Activated CD4-positive, alpha-beta T cell treated with anti-CD3 and anti-CD28 coated beads, Interleukin-2, amount 50 U/mL, for 16 hours (primary cell): ENCODE measurements at places on chromosomes 13 and 19.

DNA sequence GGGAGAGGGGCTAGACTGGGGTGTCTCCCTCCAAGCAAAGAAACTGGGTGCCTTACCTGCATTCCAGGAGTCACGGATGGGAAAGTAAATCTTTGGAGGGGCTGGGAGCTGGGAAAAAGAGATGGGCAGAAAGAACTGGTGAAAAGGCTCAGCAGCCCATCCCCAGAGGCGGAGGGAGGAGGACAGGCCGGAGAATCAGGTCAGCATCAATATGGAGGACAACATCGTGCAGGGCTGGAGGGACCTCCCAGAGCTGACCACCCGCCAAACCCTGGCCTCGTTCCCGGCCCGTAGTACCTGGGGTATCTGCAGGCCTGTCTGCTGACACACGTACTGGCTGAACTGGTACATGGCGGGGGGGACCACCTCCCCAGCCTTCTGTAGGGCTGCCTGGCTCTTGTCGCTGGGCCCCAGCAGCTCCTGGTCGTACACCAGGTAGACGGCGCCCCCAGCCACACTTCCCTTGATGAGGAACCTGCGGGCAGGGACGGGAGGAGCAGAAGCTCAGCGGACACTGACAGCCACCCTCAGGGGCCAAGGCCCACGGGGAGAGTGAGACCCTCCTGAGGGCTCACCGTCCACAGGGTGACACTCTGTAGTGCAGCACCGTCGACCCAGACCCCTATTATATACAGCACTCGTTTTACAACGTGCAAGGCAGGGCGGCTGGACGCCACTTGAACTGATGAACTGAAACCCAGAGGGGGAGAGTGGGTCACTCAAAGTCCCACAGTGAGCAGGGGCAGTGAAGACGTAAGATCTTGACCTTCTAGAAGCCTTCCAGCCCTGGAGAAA is 830 bp downstream of the MICOS13 start:
- no peak for DNase-seq

DNA sequence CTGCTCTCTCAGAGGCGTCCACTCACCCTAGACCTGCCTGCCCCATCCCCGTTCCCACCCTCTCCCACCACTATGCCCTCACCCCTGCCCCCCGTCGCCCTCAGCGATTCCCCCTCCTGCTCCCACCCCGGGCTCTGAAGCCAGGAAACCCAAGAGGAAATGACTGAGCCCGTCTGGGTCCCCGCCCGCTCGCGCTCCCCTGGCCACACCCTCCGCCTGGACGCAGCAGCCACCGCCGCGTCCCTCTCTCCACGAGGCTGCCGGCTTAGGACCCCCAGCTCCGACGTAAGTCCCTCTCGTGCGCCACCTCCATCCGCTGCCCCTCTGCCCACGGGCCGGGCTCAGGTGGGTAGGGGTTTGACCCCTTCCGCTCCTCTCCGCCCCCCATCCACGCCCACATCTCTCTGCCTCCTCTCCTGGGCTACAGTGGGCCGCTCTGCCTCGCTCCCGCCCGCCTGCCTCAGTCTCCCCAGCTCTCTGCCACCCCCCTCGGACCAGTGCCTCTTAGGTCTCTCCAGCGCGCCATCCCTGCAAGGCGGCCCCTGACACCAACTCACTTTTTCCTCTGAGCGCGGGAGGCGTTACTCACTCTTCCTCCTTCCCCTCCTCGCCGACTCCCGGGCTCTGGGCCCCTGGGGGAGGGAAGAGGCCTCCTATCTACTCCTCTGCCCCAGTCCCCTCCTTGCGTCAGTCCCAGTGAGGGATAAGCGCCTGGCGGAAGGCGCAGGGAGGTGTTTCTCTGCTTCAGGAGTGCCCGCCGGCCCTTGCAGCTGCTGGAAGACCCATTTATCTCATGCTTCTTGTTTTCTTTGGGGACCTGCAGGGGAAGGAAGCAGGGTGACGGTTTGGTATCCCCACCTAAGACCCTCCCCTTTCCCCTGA is at the start of gene FXYD5:
Gene FXYD5 (plus strand): TSS at position 211 of the 882 bp plus-strand sequence. CDS start 816 bp downstream, outside the sequence.
- peak; percentile 76 for DNase-seq

DNA sequence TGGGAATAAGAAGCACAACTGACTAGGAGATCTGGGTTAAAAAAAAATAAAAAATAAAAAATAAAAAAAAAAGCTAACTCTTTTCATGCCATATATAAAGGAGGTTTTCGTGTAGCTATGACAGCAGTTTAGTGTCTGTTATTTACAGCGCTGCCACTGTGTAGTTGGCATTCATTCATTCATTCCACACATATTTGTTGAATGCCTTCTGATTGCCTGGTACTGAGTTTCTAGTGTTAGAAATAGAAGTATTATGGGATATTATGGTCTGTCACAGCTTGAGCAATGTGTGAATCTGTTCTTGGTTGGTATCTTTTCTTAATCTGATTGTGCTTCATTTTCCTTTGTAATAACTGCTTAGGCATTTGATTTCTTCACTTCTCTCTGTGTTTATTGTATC is 237.4 kb downstream of the NBEA start:
- no peak for DNase-seq

DNA sequence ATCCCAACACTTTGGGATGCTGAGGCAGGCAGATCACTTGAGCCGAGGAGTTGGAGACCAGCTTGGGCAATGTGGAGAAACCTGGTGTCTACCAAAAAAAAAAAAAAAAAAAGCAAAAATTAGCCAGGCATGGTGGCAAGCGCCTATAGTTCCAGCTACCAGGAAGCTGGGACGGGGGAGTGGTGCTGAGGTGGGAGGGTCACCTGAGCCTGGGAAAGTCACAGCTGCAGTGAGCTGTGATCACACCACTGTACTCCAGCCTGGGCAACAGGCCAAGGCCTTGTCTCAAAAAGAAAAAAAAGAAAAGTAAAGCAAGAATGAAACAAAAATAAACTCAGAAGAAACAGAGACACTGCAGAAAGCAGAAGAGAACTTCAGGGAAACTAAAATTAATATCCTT is 31.6 kb downstream of the MTRF1 start:
- DNase-seq = no peak

GRCh38 chr19:49071860-49072547 is 495 bp downstream of the KCNA7 start:
- no peak for DNase-seq

- DNase-seq = no peak
These were observed 12.8 kb downstream of the C3 start for GRCh38 chr19:6707658-6708018.

DNA sequence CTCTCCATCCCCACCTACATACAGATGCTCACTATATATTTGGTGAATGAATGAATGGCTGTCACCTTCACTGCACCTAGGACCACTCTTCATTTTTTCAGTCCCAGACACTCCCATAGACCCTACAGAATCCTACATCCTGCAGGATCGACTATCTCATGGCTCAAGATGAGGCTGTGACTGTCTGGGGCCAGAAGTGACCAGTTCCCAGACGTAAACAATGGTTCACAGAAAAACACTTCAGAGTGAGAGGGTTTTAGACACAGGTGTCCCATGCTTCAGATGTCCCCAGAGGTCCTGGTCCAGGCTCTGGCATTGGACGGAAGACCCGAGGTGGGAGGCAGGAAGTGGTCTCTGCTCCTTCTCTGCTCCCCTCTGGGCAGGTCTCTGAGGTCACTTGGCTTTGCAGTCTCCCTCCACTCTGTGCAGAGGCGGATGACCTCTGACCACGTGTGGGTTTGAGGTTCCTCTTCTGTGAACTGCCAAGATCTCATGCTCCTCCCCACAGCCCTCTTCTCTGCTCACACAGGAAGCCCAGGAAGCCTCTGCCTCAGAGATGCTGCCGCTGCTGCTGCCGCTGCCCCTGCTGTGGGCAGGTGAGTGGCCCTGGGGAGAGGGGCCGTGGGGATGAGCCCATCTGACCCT is 24.9 kb downstream of the SIGLEC7 start:
- peak; percentile 51 for DNase-seq

- DNase-seq = peak; percentile 63
These were observed at the start of gene GRIN3B for GRCh38 chr19:1000095-1000494. Gene GRIN3B (plus strand): TSS chr19:1000419. CDS start chr19:1000438, 19 bp downstream.

DNA sequence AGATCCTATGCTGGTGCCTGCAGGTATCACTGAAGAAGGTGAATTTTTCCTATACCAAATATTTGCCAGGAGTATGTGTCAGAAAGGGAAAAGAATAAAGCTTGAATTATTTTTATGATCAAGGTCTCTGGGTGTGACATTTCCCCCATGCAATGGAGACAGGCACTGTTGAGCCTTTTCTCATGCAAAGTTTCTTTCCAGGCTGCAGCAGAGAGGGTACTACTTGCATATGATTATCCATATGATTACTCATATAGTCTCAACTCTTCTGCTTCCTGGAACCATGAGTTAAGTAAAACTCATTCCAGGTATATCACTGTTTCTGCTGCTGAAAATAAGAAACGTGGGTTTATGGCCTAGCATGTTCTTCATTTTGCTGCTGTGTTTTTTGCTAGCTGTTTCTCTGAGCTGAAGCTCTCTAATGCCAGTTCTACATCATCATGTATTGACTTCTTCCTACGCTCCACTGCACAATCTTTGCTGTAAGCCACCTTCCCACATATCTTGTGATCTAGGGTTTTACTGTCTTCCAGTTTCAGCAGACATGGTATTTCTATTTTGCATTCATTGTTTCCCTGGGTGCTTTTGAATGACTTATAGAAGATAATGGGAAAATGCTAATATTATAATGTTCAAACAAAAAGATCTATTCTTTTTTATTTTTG is 278.7 kb upstream of the GPC6 start:
- no peak for DNase-seq

DNA sequence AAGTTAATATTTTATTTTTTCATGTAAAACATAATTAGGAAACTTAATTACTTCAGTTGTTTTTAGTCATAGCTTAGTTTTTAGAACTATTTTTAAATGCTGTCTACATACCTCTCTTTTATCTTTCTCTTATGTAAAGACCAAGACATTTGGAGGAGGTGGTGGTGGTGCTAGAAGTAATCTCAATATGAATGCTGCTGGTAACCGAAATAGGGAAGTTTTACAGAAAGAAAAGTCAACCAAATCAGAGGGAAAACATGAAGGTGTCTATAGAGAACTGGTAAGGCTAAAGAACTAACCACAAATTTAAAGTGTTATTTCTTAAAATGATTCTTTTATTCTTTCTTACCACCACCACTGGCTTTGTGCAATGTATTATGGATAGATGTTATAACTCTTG is 97.3 kb downstream of the TDRD3 start:
- no peak for DNase-seq

DNA sequence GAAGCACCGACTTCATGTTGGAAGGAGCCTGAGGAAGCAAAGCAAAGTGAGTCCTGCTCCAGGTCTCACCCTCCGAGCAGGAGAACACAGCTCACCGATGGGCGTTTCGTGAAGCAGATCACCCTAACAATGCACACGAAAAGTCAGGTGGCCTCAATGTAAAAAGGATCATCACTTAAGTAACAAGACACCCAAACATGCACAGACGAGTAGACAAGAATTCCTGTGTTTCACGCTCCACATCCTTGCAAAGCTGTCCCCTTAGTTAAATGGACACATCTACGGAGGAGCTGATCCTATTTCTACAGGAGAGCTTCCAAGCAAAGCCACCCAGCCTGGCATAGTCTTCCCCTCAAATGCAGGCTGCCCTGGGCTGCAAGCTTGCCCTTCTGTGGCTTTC is 66.2 kb downstream of the SLC15A1 start:
- DNase-seq = no peak

GRCh38 chr13:20869540-20869939 is 33.0 kb downstream of the XPO4 start:
- DNase-seq = no peak

GRCh38 chr19:29681422-29682235 is 16.4 kb downstream of the PLEKHF1 start:
- DNase-seq = no peak

GRCh38 chr13:109274188-109274821 is 512.1 kb downstream of the IRS2 start:
- DNase-seq = no peak

GRCh38 chr19:51282335-51282734 is 29.1 kb upstream of the IGLON5 start:
- DNase-seq = no peak

DNA sequence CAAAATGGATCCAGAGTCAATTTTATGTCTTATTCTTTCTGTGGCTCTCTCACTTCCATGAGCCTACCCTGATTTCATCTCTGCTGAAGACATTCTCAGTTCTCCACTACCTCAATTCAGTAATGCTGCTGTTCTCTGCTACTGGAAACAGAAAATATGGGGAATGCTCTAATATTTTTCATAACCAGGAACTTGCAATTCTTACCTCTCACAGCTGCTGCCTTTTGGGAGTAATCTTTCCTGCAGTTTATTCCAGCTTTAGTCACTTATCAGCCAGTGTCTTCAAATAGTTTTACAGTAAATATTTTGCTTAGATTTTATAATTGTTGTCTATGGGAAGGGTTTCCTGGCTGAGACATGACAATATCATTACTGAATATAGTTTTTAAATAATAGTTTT is 145.1 kb upstream of the UFM1 start:
- DNase-seq = no peak

- no peak for DNase-seq
These were observed 153.6 kb downstream of the KCTD15 start for GRCh38 chr19:33950091-33950750.

- no peak for DNase-seq
These were observed 647.1 kb upstream of the SLITRK6 start for GRCh38 chr13:86446311-86446710.

- no peak for DNase-seq
These were observed 16.2 kb downstream of the TLE6 start for GRCh38 chr19:2993579-2993978.

DNA sequence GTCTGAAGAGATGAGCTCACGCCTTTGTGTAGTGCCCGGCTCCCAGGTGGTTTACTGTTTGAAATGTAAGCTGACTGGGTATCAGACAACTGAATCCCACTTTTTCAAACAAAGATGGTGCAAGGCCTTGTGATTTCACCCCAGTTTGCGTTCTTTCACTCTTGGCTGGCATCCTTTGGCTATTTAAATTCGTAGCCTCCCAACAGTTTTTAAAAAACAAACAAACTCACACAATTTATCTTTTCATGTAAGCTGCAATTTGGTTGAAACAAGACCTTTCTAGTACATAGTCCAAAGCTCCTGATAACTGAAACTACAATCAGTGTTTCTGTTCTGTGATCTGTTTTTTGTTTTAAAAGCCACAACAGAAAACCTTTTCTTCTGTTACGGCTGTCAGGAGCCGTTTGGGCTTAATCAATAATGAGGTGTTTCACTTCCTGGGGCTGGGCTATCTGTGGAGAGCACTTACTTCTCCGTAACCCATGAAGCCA is 65.1 kb upstream of the NPAS1 start:
- DNase-seq = no peak

GRCh38 chr19:8466018-8466417 is 21.2 kb downstream of the HNRNPM start:
- DNase-seq = no peak
